GM12865 (cell line): ENCODE measurements at places on chromosomes 3 and 15.

GRCh38 chr15:77716632-77717332 is 84.1 kb upstream of the LINGO1 start:
- DNase-seq = no peak

- DNase-seq = no peak
These were observed 143.4 kb downstream of the TMEM108 start for GRCh38 chr3:133181392-133182150.

DNA sequence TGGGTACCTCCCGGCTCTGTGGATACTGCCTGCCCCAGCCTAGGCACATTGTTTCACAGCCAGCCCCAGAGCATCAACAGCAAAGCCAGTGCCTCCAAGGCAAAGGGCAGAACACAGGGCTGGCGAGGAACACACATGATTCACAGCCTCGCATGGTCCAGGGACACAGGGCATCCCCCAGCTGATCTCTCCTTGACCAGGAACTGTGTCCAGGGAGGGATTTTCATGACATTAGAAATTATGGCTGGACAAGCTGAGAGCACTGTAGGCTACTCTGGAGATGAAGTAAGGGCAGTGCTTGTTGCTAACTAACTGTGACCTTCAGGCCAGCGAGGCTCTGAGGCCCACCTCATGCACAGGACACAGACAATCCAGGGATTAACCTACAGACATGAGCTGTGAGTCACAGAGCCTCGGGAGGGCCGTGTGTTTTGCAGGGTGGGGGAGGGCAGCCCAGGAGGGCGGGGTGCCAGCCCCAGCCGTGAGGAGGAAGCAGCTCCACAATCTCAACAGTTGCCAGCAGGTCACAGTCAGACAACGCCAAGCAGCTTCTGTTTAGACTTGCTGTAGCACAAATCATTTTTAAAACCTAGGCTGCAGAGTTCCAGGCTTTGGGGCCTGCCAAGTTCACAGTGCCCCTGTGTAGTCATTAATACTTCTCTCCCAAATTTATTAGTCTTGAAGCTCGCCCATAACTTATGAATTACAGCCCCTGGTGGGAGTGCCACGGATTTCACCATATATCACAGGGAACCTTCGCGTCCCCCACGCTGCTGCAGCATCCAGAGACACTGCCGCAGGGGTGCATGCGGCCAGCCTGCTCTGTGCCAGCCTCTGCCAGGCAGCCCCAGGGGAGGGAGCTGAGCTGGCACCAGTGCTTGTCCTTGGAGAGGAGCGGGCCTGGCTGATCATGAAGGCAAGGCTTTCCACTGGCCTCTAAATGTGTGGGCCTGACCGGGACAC is 114.7 kb downstream of the ETFA start:
- peak; percentile 27 for DNase-seq

- peak; percentile 35 for DNase-seq
These were observed 51.9 kb downstream of the CCK start for GRCh38 chr3:42214064-42214463.

GRCh38 chr15:64197425-64197824 is 34.6 kb upstream of the PPIB start:
- no peak for DNase-seq

DNA sequence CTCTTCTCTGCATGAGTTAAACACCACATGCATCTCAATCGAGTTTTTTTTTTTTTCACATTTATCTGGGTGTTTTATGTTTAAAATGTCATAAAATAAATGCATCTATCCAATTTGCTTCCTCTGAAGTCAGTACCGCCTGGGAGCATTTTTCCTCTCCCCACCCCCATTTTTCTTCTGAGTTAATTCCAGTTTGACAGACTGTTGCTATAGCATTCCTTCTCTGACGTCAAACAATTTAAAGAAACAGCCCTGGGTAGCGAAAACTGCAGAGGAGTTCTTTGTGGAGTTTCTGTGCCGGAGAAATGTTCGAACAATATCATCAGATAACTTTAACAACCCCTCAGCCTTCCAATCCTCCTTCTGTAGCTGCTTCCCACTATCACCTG is 900 bp upstream of the GNB4 start:
- no peak for DNase-seq

- DNase-seq = no peak
These were observed 192.3 kb upstream of the BCHE start for GRCh38 chr3:166029507-166029906.

- no peak for DNase-seq
These were observed 45.9 kb upstream of the TRPM1 start for GRCh38 chr15:31147456-31147855.

DNA sequence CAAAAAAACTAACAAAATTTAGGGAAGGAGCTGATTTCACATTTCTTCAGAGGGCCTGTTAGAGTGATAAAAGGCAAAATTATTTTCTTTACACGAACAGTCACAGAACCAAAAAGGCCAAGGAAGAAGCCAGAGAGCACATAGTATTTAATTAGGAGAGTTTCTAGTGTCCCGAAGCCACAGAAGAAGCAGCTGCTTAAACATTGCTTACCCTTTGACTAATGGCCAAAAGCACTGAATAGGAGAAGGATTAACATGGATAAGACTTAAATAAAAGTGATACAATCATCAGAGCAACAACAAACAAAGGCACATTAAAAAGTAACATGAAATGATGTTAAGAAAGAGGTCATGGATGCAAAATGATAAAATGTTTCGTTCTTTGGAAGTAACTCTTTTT is 98.6 kb downstream of the CHL1 start:
- no peak for DNase-seq

DNA sequence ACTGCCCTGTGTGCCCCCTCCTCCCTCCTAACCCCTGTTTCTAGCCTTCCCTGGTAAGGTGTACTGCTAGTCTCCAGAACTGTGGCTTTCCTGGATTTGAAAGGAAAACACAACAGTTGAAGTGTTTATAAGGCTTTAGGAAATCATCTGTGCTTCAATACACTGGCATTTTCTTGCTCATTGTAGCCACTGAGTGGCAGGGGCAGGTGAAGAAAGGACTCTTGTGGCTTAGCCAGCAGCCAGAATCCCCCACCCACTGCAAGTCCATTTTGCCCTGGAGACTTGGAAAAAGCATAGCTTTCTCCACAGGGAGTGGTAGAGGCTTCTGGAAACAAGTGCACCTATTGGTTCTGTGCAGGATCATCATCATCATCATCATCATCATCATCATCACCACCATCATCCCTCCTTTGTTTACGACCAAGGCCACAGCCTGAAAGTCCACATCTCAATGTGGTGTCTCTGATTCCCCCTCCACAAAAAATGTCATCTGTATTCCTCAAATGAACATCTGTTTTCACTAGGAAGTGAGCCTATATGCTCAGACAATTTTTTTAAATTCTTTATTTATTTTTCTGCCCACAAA is 33.4 kb downstream of the AQP9 start:
- no peak for DNase-seq

DNA sequence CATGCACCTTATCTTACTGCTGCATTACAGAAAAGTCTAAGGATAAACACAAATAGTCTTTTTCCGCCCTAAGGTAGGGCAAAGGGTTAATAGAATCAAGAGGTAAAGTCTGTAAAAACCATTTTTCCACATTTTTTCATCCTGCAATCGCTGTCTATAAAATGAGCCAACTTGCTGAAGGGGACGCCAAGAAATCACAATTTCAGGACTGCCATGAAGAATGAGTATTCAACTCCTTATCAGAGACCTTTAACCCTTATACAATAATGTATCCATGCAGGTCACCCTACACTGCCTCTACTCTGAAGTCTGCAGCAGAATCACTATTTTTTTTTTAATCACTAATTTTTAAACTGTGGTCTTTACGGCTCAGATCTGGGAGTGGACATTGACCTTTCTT is 1.1 kb upstream of the DNAJC13 start:
- DNase-seq = no peak

DNA sequence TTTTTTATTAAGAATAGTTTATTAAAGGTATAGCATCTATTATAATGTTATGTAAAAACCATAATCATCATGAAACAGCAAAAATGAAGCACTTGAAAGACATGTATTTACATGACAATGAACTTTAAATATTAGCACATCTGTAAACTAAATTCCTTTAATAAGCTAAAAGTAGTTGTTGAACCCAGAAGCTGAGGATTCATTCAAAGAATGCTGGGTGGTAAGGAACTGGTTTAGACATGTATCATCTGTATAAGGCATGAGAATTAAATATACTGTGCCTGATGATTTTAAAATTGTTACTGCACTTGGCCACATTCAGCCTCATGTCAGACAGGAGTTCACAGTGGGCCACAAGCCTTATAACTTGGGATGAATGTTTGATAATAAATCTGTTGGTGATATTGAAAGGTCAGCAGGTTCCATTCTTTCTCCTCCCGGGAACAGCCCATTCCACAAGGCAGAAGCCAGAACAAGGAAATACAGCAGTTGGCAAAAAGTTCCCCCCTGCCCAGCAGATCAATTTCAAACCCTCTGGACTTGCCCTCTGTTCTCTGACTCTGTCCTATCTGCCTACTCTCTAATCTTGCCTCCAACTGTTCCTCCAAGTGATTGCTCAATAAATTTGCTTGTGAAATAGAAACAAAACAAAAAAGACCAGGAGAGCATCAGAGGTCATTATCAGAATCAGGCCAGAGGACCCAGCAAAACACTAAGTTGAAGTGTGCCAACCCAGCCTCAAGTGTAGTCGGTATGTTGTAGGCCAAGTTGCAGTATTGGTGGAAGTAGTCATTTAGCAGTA is 49.8 kb upstream of the TEX264 start:
- no peak for DNase-seq

DNA sequence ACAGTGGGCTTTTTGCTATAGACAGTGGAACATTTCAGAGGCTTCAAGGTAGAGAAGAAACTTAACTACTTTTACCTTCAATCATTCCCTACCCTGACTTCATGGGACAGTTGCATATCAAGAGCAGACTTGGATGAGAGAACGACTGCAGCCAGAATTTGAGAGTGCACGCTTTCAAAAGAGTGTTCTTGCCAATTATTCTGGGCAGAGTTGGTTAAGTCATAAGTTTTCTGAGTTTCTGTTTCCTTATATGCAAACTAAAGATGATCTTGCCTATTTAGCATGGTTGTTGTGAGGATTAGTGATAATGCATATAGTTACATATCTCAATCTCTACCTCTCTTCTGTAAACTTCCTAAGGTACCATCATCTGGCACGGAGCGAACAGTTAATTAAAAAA is 7.6 kb downstream of the SLC9A9 start:
- DNase-seq = no peak
